ENCODE measurements at places on chromosomes 5 and 9.

- no peak overlapping the region for H3K4me3 ChIP-seq
- DNase-seq: no peak
- no peaks in the 10 kb centered on the region for H3K4me1 ChIP-seq
- H3K36me3 ChIP-seq: no peaks in the 10 kb centered on the region
These were observed 40.2 kb downstream of the MEF2C start for GRCh38 chr5:88842784-88843183.

DNA sequence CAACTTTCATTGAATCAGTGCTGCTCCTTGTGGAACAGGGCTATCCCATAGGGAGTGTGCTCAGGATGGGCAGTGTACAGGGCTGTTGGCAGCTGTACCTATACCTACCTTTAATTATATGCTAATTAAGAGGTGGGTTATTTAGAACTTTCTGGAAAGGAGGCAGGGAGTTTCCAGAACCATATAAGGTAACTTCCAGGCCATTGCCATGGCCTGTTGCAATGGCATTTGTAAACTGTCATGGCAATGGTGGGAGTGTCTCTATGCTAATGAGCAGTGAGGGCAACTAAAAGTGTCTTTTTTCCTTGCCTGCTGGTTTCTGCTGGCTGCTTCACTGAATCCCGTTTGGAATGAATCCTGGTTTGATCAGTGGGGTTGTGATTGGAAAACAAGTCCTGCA, 2.3 kb upstream of the ARHGAP26 start:
- no peaks in the 10 kb centered on the region for H3K27me3 ChIP-seq
- H3K36me3 ChIP-seq: no peaks in the 10 kb centered on the region
- DNase-seq: peak; percentile 49
- no peak overlapping the region for H3K4me3 ChIP-seq
- no peak overlapping the region for H3K27ac ChIP-seq
- peaks cover 5% of the 10 kb centered on the region for H3K4me1 ChIP-seq

GRCh38 chr5:23157169-23157568, 304.0 kb upstream of the CDH12 start:
- no peaks in the 10 kb centered on the region for H3K36me3 ChIP-seq
- DNase-seq: no peak
- H3K27ac ChIP-seq: no peak overlapping the region
- no peak overlapping the region for H3K4me3 ChIP-seq
- no peaks in the 10 kb centered on the region for H3K27me3 ChIP-seq

- no peak for DNase-seq
- H3K4me3 ChIP-seq: no peak overlapping the region
- H3K27me3 ChIP-seq: no peaks in the 10 kb centered on the region
- H3K36me3 ChIP-seq: no peaks in the 10 kb centered on the region
- no peak overlapping the region for H3K27ac ChIP-seq
These were observed 153.5 kb upstream of the S1PR3 start for GRCh38 chr9:88837731-88838130.

GRCh38 chr5:61659221-61659696, 327.2 kb downstream of the ZSWIM6 start:
- no peak overlapping the region for H3K27ac ChIP-seq
- no peaks in the 10 kb centered on the region for H3K27me3 ChIP-seq
- H3K4me1 ChIP-seq: peaks cover 2% of the 10 kb centered on the region
- no peaks in the 10 kb centered on the region for H3K36me3 ChIP-seq
- H3K4me3 ChIP-seq: no peak overlapping the region
- peak; percentile 96 for DNase-seq

DNA sequence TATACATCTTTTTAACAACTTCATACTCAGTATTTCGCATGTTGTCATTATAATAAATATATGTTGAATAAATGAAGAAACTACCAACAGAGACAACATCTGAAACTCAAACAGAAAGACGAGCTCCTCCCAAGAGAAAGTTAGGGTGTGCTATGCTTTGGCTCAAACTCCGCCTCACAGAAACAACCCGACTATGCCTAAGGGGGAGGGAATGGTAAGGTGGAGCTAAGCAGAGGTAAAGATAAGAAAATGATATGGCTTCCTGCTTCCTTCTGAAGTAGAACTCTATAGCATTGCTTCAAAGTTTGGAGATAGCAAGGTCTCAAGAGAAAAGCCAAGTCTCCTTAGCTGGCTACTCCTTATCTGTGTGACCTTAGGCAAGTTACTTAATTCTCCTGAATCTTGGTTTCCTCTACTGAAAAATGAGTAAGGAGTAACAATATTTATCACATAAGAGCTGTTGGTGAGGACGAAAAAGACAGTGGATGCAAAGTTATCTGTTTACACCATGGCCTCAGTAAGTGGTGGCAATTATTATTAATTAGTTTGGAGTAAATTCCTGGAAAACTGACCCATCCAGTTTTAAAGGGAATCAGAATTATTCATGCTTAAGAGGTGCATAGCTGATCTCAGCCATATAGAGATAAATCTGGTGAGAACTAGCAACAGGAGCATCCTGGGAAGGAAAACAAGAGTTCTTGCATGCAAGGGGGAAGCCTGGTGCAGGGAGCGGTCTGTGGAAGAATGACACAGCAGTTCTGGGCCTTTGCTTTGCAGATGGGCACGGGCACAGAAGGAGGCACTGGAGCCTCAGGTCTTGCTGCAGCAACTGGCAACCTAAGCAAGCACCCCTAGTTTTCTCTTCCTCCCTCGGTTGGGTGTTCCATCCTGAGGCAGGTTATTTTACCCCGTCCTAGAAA, 73.3 kb downstream of the GLIS3 start:
- no peak overlapping the region for H3K27ac ChIP-seq
- H3K36me3 ChIP-seq: no peaks in the 10 kb centered on the region
- H3K4me1 ChIP-seq: no peaks in the 10 kb centered on the region
- DNase-seq: peak; percentile 47
